Left ventricle myocardium inferior (tissue), 1 donor: ENCODE measurements at places on chromosomes 11 and 22.

- no peak for DNase-seq
Observed at GRCh38 chr22:27835446-27835845, 33.9 kb upstream of the MN1 start.

DNA sequence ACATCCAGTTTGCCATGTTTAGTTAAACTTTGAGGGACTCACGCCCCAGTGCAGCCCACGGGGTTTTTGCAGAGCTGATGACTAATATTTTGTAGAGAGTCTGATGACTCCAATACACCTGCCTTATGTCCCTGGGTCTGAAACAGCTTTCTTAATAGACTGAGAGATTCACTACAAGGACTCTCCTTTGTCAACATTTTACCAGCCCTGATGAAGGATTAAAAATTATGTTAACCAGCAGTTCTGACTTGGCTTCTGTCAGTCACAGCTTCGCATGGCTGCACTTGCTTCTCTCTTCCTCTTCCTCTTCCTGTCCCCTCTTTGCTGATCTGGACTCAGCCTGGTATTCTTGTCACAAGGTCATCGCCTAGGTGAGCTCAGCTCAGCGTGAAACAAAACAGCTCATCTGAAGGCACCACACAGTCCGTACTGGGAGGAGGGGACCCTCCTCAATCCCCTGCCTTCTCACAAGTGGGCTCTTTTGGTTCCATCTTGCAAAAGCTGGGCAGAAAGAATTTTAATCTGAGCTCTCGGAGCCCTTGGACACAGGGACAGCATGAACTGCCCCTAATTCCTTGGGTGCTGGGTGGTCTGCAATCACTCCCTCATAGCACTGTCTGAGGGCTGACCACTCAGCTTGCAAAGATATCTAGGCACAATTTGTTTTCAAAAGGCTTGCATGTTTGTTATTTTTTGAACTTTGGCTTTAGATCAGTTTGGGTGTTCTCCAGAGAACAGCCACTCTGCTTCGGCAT is 38.1 kb upstream of the POU2AF1 start:
- DNase-seq, result no peak

DNA sequence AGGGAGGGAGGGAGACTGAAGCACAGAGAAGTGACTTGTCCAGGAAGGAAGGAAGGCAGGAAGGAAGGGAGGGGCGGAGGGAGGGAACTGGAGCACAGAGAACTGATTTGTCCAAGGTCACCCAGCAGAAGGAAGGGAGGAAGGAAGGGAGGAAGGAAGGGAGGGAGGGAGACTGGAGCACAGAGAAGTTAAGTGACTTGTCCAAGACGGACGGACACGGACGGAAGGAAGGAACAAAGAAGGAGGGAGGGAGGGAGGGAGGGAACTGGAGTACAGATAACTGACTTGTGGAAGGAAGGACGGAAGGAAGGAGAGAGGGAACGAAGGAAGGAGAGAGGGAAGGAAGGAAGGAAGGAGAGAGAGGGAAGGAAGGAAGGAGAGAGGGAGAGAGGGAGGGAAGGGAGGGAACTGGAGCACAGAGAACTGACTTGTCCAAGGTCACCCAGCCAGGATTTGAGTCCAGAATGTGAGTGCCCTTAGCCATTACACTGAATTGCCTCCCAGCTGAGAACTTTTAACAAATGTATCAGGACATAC is 1.5 kb downstream of the SLC35F2 start:
- no peak for DNase-seq

GRCh38 chr22:31753005-31753633 is 700 bp upstream of the DEPDC5 start:
- peak; percentile 37 for DNase-seq

DNA sequence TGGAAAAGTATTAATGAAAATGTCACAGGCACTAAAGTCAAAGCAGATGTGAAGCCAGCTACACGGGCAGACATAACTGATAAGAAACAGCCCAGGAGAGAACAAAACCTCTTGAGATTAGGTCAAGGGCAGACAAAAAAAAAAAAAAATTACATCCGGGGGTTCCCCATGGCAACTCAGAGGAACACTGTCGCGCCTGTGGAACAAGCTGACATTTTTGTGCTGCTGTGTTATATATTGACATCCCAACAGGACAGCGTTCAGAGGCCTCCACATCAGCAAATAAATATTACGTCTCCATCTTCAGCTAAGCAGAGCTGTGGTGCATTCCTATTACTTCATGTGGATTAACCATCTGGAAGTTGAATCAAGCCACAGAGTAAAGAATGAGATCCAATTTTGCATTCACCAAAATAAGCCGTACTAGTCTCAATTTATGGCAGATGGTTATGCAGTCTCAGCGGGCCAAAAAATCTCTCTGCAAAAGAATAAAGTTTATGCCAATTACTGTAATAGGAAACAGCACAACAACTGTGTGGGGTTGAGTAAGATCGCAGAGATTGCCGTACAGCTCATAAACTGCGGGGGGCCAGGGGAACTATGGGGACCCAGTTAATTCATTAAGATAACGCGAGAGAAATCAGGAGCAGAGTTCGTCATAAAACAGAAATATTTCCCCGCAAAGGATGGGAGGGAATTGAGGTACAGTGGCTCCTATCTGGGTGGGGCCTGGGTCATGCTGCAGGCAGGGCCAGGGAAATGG is 41.3 kb upstream of the MN1 start:
- no peak for DNase-seq

DNA sequence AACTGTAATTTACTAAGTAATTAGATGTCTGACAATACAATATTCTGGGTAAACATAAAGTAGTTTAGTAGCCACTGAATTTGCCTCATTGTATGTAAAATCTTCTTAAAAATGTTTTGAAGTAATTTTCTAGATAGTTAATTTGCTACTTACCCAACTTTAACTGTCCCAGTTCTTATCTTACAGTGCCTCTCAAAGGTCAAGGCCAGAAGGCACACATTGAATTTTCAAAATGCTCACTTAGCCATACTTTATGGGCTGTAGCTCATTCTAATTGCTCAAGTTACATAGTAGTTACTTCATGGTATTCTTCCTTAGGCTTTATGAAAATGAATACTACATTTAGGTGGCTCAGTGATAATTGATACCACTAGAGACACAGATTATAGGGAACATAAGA is 666.6 kb downstream of the CNTN5 start:
- no peak for DNase-seq

- peak; percentile 77 for DNase-seq
Observed at GRCh38 chr11:68780829-68781228, 29.5 kb upstream of the TESMIN start.

GRCh38 chr11:16001899-16002426 is 354.4 kb downstream of the SOX6 start:
- no peak for DNase-seq
